Ascending aorta (tissue), 2 donors: ENCODE measurements at places on chromosomes 2 and 18. TPM values are rescaled to one million over a fixed set of nuclear protein-coding genes. Genes with fewer than 3 reads are reported as not detected.

GRCh38 chr2:99695944-99696253 lies 206.1 kb upstream of the REV1 start:
- no peak for DNase-seq

DNA sequence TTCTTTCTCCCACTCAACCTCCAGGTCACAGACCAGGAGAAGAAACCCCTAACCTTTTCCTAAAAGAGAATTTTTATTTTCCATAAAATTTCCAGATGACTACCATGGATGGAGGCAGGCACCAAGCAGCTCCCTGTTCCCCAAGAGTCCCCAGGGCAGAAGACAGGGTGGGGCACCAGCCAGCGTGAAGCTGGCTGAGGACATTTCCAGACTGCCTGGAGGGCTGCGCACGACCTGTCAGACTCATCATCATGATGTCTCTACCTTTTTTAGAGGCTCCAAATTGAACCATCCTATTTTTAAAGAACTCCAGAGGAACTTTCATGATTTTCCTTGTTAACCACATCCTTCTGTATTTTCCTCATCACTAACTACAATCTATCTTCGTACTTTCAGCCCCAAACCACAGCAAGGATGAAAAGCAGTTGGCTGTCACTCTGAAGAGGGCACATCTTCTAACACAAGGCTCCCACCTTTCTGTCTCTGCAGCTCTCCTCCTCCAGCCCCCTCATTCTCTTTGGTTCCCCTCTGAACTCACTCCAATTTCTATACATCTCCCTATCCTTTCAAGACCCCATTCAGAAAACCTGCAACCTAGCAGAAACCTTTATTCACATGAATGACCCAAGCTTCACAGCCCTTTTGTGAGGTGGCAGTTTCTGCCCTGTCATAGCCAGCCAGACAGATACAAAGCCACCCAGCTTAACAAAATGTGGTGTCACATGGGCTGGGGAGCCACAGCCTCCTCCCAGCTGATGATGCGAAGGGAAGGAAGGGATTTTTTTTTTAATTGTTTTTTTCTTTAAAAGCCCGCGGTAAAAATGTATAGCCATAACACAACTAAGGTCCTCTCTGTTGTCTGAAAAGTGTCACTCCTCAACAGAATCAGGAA lies 11.1 kb downstream of the AMMECR1L start:
- DNase-seq: no peak

- no peak for DNase-seq
Observed at GRCh38 chr2:57759131-57759530, 287.5 kb upstream of the VRK2 start.

DNA sequence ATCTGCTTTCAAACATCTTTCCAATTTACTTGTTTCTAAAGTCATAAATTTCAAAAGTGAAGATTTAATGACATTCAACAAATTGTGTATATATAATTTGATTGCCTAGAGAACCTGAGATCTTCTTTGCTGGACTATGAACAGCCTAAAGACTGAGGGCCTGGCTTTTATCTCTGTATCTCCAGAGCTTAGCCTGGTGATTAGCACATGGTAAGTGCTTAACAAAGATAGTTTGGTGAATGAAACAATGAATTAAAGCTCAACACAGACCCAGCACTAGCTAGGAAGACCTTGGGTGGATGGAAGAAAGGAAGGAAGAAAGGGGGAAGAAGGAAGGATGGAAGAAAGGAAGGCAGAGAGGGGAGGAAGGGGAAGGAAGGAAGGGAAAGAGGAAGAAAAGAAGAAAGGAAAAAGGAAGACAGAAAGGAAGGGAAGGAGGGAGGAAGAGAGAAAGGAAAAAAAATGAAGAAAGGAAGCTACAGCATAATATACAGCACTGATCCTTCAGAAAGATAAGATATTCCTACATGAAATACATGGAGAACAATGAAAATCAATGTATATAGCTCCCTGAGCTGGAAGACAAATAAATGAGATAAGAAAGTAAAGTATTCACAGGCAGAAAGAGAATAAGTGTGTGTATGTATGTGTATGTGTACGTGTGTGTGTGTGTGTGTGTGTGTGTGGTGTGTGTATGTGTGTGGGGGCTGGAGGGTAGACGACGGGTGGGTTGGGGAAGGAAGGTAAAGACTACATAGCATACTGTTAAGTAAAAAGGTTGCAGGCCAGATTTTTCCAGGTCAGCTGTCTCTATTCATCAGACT lies 318.2 kb downstream of the TNS1 start:
- no peak for DNase-seq

DNA sequence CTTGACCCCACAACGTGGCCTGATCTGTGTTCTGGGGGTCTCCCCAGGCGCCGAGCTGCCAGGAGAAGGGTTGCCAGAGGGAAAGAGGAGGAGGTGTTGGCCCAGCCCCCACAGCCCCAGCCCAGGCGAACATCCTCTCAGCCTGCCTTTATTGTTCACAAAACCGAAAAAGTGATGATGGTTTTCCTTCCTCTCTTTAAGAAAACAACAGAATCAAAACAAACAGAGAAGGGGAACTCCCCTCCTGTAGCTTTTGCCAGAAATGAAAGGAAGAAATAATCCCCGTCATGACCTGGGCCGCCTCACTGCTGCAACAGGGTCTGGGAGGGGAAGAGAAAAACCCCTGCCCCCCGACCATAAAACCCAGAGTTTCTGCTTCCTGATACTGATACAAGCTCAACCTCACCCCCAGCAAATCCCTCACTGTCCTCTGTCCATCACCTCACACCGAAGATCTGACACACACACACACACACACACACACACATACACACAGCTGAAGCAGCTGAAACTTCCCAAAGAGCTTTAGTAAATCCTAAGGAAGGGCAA lies 52.0 kb downstream of the ZFP36L2 start:
- DNase-seq: no peak

GRCh38 chr18:70363861-70364260 lies 75.0 kb downstream of the SOCS6 start:
- DNase-seq: no peak

GRCh38 chr18:74342416-74343043 lies 26.9 kb downstream of the C18orf63 start:
- no peak for DNase-seq

DNA sequence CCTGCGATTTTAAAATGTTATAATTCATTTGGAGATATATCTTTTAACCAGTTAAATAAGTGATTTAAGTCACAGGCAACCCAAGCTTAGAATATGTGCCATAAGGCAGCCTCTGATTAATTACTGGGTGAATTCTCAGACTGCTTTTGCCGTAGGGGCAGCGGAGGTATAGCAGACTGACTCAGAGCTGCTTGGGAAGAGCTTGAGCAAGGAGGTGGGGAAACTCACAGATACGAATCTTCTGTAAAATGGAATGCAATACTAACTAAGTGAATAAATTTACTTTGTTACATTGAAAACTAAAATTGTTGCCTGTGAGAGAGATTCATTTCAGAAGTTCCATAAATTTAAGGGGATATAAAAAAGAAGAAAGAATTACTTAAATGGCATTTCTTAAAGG lies 115.4 kb downstream of the KYNU start:
- DNase-seq: no peak

DNA sequence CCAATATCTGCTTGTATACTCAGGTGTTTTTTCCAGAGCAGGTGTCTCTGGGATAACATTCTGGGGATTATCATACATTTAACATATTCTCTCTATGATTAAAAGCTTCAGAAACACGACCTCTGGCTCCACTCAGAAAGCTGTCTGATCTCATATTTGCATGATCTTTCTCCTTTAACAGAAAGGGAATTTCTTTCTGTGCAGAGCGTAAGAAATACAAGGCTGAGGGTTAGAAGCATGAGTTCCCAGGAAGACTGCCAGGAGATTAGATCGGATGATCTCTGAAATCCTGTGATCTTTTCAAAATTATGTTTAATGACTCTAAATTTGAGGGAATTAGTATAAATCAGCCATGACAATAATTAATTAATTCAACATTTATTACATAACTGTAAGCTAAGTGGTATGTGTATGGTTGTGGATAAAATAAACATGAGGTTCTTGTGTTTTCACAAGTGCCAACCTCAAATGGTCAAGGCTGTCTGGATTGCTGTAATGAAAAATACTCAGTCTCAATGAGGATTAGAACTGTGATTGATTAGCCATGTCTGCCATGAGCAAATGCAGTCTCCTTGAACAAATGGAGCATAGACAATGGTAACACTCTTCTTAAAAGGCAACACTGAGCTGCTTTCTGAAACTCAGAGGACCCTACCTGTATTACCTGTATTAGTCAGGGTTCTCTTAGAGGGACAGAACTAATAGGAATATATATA lies 304.9 kb downstream of the STK39 start:
- DNase-seq: no peak

DNA sequence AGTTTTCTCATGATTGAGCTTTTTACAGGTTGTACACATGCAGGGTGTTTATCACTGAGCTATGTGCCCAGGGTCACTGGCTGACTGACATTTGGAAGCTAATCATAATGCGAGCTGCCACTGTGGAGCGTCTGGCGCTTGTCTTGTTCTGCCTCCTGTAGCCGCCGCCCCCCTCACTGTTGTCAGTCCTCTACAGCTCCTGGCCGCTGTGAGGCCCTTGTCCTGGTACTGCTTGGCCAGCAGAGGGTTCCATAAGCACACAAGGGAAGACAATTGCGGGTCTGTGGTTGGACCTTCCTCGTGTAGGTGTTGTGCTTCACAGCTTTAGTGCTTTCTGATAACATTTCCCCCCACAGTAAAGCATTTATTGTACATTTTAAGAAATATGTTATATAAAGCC lies 105.6 kb upstream of the LDLRAD4 start:
- DNase-seq: no peak

- no peak for DNase-seq
Observed at GRCh38 chr18:80068571-80069272, 34.5 kb downstream of the RBFA start.

GRCh38 chr18:75047240-75047961 lies 161.5 kb downstream of the PTGR3 start:
- DNase-seq: no peak

DNA sequence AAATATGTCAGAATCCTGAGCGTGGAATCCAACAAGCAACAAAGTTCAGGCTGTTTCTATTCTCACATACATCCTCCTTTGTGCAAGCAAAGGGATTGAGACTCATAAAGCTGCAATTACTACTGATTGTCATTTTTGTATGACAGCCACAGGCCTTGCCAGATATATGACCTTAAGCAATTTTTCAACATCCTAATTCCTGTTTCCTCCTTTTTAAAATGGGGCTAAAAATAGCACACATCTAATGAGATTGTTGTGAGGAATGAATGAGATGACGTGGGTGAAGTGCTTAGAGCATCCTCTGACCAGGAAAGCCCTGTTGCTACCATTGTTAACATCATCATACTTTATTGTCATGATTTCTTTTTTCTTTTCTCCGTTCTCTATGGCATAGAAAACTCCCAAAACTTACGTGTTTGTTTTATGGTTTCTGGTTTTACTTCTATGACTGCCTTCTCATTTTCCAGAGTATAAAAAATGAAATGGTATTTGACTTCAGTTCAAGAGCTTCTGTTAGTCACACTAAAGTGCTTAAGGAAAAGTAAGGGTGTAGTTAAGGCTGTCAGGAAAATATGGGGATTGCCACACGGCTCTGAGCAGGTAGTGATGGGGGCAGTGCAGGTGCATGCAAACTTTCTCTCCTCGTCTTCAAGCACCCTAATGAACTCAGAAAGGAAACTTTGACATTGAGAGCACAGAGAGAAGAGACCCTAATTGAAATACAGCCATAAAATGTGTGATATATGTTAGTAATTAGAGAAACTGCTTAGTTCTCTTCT lies 590.6 kb upstream of the NETO1 start:
- DNase-seq: no peak

Gene UGT1A4
- total RNA-seq: not detected

Gene MYOM1
- total RNA-seq: 7.8 TPM

Gene ANTXR1
- total RNA-seq: 90.3 TPM

Gene ADAM23
- total RNA-seq: 2.3 TPM

Gene REG1B
- not detected for total RNA-seq

Gene TRMT61B
- not detected for total RNA-seq

Gene PLB1
- total RNA-seq: 9.7 TPM

Gene CNDP1
- total RNA-seq: not detected

Gene FBXO41
- total RNA-seq: 5.2 TPM

Gene CCDC85A
- 15.0 TPM for total RNA-seq
